Activated CD4-positive, alpha-beta memory T cell treated with anti-CD3 and anti-CD28 coated beads for 36 hours (primary cell): ENCODE measurements at places on chromosomes 1 and 21. TPM values are rescaled to one million over a fixed set of nuclear protein-coding genes. Genes with fewer than 3 reads are reported as not detected.

Gene GDAP2
- 19.1 TPM for total RNA-seq

Gene FCER1G
- 2.0 TPM for total RNA-seq

Gene OR2M5
- not detected for total RNA-seq

Gene FBXO2
- 1.8 TPM for total RNA-seq

Gene CDCA8
- 56.0 TPM for total RNA-seq

Gene MCOLN2
- total RNA-seq: 43.2 TPM

Gene ESPN
- total RNA-seq: 1.5 TPM

Gene DCAF6
- total RNA-seq: 25.0 TPM

Gene BATF3
- total RNA-seq: 314 TPM

Gene GAS5
- total RNA-seq: 929 TPM

Gene AADACL4
- total RNA-seq: not detected

Gene LPAR3
- total RNA-seq: 0.36 TPM

Gene HJV
- not detected for total RNA-seq

Gene FAM167B
- 0.68 TPM for total RNA-seq
